ENCODE measurements at places on chromosomes 1 and 21. TPM values are rescaled to one million over a fixed set of nuclear protein-coding genes. Genes with fewer than 3 reads are reported as not detected.

DNA sequence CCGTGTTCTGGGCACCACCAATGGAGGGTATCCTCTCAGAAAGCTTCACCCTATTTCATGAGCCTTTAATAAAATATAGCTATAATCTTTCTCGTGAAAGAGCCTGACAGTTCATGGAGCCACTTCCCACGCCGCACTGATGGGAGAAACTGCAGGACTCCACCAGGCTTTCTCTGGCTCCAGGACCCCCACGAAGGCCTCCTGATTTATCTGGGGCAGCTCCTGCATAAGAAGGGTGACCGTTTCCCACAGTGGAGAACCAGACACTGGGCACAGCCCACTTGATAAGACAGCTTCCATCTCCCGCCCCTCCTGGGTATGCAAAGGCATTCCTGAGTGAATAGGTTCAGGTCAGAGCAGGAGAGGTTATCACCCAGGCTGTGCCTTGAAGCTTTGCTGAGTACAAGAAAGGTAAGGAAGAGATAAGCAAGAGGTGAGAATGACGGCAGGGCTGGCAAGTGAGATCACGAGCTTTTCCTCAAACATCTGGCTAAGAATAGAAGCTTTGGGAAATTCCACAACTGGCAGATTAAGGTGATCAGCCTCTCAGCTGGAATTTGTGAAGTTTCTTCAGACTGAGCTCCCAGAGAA, 499.8 kb downstream of the KIF26B start:
- DNase-seq, result no peak

GRCh38 chr1:172960019-172960418, 90.7 kb downstream of the TNFSF18 start:
- no peak for DNase-seq

DNA sequence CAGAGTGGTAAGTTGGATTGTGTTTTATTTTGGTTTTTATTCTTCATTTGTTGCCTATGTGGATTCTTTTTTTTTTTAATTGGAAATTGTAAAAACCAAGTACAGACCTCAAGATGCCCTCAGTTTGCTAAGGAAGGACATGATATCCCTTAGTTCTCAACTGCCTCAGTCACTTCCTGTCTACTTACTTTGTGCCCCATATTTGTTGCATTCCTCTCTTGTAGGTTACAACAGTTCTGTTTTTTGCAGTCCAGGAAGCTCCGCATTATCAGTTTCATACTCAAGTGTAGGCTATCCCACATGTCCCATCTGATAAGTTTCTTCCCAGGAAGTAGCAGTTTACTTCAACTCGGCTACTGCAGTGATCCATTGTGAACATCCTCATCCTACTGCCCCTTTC, 82.0 kb downstream of the RPAP2 start:
- no peak for DNase-seq

Gene RAB25
- total RNA-seq, result 11.9 TPM

GRCh38 chr21:20186186-20186585, 812.0 kb upstream of the NCAM2 start:
- DNase-seq, result no peak

Gene SLC30A2
- 1.7 TPM for total RNA-seq

Data from urinary bladder (tissue), 4 donors.